ENCODE measurements at places on chromosomes 4 and X.

GRCh38 chr4:17385403-17385802, 126.5 kb downstream of the QDPR start:
- no peak for DNase-seq

GRCh38 chrX:37787423-37787869, 7.6 kb downstream of the CYBB start:
- DNase-seq = no peak

DNA sequence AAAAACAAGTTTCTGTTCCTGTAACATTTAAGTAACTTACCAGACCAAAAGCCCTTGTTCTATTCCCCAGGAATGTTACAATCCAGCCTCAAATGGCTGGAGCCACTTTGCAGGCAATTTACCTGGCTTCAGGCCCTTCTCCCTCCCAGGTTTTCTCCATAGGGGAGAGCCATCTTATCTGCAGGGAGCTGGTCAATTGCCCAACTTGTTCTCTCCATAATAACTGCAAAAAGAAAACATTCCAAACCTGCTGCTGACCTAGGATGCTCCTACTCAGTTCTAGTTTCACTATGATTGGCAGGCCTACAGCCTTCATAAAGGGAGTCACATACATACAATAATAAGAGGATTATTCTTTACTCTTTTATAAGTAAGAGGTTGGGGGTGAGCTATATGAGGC, 670.7 kb downstream of the PCDH7 start:
- DNase-seq = no peak

GRCh38 chrX:147763131-147763530, 148.6 kb upstream of the FMR1 start:
- DNase-seq = no peak

- DNase-seq = no peak
These were observed 419.9 kb upstream of the NWD2 start for GRCh38 chr4:36824682-36825081.

DNA sequence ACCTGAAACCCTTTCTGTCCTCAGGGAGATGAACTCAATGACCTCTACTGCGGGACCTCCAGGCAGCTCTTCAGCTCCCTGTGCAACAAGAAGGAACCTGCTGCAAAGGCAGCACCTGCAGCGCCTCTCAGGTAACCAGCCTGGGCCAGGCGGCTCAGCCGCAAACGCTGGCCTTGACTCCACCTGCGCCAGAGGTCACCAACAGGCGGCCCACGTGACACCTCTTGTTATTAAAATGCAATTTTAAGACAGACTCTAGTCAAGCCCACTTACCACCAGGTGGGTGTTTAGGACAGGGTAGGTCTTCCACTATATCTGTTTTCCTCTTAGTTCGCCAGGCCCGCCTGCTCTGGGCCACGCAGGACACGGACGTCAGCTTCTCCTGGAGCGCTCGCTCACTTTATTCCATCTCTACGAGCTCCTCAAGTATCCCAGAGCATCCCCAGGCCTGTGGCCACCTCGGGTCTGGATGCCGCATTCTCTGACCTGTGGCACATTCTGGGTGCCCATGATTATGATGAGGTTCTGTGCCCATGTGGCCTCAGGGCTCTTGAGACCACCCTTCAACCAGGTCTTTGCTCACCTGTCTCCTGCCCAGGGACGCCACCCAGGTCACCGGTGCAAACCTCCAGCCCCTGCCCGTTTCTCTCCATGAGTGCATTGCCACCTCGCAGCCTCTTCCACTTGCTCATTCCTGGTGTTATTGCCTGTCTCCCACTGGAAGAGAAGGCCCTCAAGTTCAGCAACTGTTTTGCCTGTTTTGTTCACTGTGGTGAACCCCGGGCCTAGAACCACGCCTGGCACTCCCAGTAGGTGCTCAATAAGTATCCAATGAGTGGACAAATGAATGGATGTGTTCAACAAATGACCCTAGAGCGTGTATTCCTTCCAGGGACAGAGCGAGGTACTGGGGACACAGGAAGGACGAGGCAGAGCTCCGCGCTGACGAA, 32.8 kb upstream of the JAKMIP1 start:
- no peak for DNase-seq

- no peak for DNase-seq
These were observed at the start of gene CCKAR for GRCh38 chr4:26490111-26490959. Gene CCKAR (minus strand): TSS chr4:26490484. CDS start chr4:26490267, 217 bp downstream.

- no peak for DNase-seq
These were observed 518 bp upstream of the FAM241A start for GRCh38 chr4:112144546-112145325.

GRCh38 chrX:41468647-41469323, 21.6 kb downstream of the NYX start:
- no peak for DNase-seq

DNA sequence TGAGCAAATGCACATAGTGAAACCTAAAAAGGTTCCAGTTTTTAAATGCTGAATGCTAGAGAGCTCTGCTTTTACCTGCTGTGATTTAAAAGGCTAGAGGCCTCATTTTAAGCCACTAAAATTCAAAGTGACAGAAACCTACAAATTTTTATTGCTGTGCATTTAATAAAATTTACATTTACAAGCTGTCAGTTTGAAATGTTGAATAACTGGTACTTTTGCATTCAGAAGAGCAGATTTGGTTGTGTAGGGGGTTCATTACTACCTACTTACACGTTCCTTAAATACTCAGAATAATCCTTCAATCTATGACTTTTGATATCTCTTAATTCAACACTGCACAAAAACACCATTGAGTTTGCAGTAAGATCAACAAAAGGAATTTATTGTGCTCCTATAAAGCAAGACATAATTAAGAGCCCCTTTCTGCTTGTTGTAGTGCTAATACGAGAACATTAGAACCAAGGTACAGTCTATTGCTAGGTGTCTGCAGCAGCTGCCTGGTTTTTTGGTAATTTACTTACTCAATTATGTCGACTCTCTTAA, 27.9 kb downstream of the NKX3-2 start:
- DNase-seq = no peak

GRCh38 chrX:154595559-154596249, 10.8 kb downstream of the CTAG1A start:
- DNase-seq = no peak
